ENCODE measurements at places on chromosomes 3 and 15.

- H3K4me3 ChIP-seq: no peak overlapping the region
- peak; percentile 40 for DNase-seq
- H3K36me3 ChIP-seq: no peaks in the 10 kb centered on the region
- H3K27ac ChIP-seq: no peak overlapping the region
Observed at GRCh38 chr3:121411523-121411922, 134.3 kb downstream of the POLQ start.

- DNase-seq: peak; percentile 12
- H3K27me3 ChIP-seq: no peaks in the 10 kb centered on the region
- no peaks in the 10 kb centered on the region for H3K4me1 ChIP-seq
- peak overlapping the region; percentile 95 for H3K27ac ChIP-seq
Observed at GRCh38 chr3:31531452-31531991, 1.2 kb upstream of the STT3B start.

DNA sequence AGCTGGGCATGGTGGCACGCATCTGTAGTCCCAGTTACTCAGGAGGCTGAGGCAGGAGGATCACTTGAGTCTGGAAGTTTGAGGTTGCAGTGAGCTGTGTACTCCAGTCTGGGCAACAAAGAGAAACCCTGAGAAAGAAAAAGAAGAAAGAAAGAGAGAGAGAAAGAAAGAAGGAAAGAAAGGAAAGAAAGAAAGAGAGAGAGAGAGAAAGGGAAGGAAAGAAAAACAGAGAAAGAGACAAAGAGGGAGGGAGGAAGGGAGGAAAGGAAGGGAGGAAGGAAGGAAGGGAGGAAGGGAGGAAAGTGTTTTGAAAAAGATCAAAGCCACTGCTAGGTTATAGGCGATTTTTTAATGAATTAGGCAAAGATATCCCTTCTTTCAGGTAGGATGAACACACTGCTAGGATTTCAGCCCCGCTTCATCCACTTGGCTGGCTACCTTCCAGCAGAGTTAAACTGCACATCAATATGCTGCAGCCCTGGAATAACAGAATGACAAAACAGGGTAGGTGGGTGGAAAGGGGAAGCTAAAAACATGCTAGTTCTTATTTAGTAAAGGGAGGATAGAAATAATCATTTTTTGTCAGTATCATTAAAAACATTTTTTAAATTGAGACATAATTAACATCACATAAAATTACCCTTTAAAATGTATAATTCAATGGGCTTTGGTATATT, 12.8 kb upstream of the PPARG start:
- no peak overlapping the region for H3K4me3 ChIP-seq
- H3K4me1 ChIP-seq: peaks cover 6% of the 10 kb centered on the region
- no peak for DNase-seq

DNA sequence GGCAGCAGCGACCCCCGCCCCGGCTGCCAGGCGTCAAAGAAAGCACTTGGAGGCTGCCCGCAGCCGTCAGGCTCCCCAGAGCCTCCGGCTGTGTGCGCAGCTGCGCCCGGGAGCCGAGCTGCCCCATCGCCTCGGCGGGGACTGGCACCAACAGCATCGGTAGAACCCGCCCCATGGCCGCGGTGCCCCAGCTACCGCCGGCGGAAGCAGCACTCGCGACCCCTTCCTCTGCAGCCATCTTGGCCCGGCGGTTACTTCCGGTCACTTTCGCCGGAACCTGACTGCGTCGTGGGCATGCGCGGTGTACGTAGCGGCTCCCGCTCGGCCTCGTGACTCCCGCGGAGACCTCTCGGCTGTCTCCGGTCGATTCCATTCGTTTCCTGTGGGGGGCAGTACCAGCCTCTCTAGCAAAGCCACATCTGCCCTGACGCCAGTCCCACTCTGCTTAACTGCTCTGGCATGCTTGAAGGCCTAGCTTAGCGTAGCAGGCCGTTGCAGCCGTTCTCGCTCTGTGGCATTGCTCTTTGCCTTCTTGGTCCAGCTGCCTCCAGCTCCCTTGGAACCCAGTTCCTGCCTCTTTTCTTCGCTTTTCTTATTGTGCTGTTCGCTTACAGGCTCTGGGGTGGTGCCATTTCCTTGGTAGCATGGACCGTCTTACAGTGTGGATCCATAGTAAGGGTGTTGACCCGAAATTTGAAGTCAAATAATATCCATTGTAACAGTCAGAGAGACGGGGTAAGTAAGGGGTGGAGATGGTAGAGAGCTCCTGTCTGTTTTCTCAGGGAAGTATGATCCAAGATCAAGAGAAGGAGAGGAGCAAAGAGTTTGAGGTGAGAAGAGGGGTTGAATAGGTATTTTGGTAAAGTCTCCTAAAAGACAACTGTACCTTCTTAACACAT, at the start of gene SPG11:
TSS of gene SPG11 (minus strand) at position 253 of the 899 bp plus-strand sequence. CDS start at position 238, 15 bp downstream.
- peaks cover 5% of the 10 kb centered on the region for H3K27me3 ChIP-seq
- peak; percentile 97 for DNase-seq
- H3K36me3 ChIP-seq: peaks cover 2% of the 10 kb centered on the region
- H3K27ac ChIP-seq: peak within 1 kb of the TSS; percentile 73
- peak within 1 kb of the TSS; percentile 60 for H3K4me3 ChIP-seq
